Choroid plexus epithelial cell (primary cell): ENCODE measurements at places on chromosomes 1 and 21.

DNA sequence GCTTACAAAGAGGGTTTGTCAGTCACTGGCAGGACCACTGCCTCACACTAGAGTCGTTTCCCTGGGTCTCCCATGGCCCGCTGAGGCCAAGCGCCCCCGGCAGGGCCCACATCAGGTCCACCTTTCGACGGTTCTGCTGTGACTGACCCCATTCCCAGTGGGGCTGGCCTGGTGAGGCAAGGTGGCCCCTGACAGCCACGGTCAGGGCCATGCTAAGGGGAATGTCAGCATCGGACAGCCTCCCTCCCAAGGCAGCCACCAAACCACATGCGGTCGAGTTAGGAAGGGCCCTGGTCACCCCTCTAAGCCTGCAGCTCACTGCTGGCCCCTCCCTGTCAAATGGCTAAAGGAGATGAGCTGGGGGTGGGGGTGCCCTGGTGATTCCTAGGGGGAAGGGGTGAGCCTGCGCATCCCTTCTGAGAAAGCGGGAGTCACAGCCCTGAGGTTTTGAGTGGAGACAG lies 2.9 kb upstream of the KIF17 start:
- DNase-seq = no peak

GRCh38 chr1:156055281-156056048 lies 883 bp downstream of the LAMTOR2 start:
- DNase-seq = no peak

DNA sequence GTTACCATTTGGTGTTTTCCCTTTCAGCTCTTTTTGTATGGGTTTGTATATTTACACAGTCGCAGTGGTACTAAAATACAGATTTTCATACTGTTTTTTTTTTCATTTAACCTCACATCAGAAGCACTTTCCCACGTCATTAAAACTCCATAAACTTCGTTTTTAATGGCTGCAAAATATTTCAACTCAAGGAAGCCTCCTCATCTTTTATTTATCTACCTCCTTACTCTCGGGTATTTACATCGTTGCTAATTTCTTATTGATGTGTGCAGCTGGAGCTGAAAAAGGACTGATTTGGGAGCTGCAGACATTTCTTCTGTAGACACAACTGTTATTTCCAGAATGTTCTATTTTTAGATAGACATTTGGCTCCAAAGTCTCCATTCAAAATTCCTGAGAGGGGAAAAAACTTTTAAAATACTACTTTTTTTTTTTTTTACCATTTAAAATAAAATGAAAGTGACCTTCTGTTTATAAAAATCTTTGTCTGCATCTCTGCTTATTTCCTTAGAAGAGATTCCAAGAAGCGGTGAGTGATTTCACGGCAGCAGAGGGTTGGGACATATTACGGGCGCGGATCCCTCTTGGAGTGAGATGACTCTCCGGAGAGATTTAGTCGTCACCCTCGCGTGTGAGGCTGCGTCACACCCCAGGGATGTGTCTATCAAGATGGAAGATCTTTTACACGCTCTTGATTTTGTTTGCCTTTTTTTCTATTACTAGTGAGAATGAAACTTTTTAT lies 10.1 kb downstream of the RUNX3 start:
- no peak for DNase-seq

DNA sequence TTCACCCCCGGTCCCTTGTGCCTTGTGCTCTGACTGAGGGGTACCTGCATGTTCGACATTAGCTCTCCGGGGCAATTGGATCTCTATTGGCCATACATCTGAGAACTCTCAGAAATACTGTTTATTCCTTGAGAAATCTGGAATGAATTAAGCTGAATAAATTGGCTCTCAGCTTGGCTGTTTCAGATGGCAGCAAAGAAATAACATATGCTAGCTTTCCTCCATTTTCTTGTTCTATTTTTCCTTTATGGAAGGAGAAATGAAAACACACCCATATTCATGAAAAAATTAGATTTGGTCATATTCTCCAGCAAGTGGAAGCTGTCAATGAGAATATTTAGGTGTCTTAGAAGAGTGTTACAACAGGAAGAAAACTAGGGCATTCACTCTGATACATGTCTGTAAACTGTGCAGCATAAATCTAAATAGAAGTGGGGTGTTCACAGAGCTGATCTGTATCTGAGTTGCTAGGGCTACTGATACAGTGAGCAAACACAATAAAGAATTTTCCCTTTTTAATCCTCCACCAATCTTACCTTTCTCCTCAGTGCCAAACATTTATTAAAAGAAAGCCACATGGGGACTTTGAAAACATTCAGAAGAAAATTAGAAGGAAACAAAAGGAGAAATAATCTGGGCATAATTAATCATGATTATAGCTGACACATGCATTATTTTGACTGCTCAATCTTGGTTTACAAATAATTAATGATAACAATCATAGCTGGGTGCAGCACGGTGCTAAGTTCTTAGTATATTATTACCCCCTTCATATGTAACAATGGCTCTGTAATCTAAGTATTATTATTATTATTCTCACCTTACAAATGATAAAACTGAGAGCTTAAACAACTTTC lies 671.9 kb upstream of the USP24 start:
- DNase-seq = no peak

GRCh38 chr1:155319536-155319935 lies 1.2 kb upstream of the RUSC1 start:
- DNase-seq = no peak

GRCh38 chr21:41361053-41361785 lies 608 bp upstream of the MX2 start:
- no peak for DNase-seq

- DNase-seq = no peak
These were observed 5.8 kb downstream of the UBE2U start for GRCh38 chr1:64209221-64209620.

DNA sequence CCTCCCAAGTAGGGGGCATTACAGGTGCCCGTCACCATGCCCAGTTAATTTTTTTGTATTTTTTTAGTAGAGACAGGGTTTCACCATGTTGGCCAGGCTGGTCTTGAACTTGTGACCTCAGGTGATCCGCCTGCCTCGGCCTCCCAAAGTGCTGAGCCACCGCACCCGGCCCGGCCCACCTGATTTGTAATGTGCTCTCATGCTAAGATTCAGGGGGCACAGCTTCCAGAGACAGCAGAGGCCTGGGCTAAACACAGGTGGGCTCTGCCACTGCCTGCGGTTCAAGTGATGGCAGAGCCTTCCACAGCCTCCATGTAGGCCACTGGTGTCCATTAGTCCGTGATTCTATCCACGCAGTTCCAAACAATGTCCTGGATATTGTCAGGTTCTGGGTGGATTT lies 98.4 kb downstream of the PDE9A start:
- DNase-seq = no peak

- no peak for DNase-seq
These were observed 92.7 kb upstream of the ATP1B1 start for GRCh38 chr1:169013821-169014220.

GRCh38 chr1:74467786-74468377 lies 44.5 kb downstream of the LRRC53 start:
- DNase-seq = no peak

GRCh38 chr1:96808191-96808590 lies 86.6 kb downstream of the PTBP2 start:
- DNase-seq = peak; percentile 33

DNA sequence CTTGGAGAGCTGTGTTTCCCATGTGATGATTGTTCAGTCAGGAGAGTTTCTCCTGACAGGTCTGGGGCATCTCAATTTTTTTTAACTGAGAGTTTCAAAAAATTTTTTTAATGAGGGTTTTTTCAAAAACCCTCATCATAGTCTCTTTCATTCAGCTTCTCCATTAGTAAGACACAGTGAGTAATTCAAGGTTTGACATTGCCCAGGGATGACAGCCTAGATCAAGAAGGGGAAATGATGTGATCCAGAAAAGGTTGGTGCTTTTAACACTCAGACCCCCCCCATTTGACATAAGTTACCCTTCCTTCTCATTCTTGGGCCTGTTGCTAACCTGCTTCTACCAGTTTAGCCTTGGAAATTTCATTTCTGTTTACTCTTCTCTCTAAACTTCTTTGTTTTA lies 189.4 kb upstream of the HOOK1 start:
- DNase-seq = no peak

DNA sequence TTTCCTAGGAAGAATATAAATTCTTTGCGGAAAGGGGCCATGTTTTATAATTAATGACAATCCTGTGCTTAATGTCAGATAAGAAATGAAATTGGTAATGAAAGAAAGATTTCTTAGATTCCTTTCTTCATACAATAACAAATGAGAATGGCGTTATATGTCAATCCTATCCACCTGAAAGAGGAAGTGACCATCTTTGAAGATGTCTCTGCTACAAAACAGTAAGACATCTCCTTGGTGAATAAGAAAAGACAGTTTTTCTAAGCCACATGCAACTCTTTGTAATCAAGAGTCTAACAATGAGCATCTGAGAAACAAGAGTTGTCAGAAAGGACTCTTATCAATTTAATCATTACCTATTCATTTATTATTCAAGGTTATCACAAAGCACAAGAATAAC lies 286.0 kb downstream of the VAV3 start:
- DNase-seq = no peak

- no peak for DNase-seq
These were observed 49.4 kb downstream of the NID1 start for GRCh38 chr1:236015539-236015938.

DNA sequence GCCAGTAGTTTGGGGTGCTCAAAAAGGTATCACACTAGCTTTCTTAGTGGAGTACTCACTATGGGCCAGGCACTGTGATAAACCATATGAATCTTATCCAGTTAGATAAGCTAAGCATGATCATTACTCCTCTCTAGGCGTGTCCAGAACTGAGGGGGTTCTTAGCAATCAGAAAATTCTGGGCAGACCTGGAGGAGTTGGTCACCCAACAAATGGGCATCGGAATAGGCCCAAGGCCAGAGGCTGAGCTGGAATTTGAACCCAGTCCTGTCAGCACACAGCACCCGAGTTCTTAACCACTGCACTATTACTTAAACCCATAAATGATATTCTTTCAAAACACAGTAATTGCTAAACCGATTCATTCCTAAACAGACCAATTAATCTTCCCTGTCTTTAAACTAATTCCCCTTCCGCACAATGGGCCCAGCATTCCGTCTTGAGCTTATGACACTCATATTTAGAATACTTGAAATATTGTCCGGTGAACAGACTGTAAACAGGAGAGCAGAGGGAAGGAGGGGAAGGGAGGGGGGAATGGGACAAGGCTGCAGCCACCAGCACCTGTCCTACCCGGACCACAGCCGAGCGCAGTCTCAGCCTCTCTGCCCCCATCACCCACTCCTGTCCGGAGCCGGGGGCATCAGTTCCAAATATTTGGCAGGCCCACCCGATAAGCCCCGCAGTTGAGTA lies 113.0 kb upstream of the GADD45A start:
- no peak for DNase-seq

- peak; percentile 95 for DNase-seq
These were observed 74.6 kb upstream of the PDC start for GRCh38 chr1:186535388-186536133.

GRCh38 chr1:65458730-65459396 lies 38.4 kb downstream of the LEPR start:
- no peak for DNase-seq

- DNase-seq = peak; percentile 23
These were observed 58.2 kb upstream of the KIAA1614 start for GRCh38 chr1:180854456-180854855.

- no peak for DNase-seq
These were observed 2.6 kb upstream of the EEIG2 start for GRCh38 chr1:108557296-108557695.

- DNase-seq = peak; percentile 40
These were observed 30.9 kb downstream of the WNT3A start for GRCh38 chr1:228037401-228038386.

- no peak for DNase-seq
These were observed 67.5 kb upstream of the GFI1 start for GRCh38 chr1:92554216-92554615.

- DNase-seq = no peak
These were observed 105.8 kb upstream of the WLS start for GRCh38 chr1:68338081-68338480.

GRCh38 chr1:58089898-58090534 lies 456.5 kb downstream of the OMA1 start:
- DNase-seq = no peak

DNA sequence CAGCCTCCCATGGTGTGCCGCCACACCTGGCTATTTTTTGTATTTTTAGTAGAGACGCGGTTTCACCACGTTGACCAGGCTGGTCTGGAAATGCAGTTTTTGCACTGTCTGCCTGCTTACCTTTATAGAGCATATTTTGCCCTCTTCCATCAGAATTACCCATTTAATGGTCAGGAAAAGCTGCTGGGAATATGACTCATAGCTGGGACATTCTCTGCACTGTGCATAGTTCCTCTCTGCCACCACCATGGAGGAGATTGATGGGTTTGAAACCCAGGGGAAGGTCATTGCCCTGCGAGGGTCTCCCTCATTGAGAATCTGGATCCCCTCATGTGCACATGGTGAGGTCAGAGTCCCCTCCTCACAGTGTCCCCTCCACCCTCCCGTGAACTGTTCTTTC lies 32.1 kb downstream of the MX1 start:
- no peak for DNase-seq

DNA sequence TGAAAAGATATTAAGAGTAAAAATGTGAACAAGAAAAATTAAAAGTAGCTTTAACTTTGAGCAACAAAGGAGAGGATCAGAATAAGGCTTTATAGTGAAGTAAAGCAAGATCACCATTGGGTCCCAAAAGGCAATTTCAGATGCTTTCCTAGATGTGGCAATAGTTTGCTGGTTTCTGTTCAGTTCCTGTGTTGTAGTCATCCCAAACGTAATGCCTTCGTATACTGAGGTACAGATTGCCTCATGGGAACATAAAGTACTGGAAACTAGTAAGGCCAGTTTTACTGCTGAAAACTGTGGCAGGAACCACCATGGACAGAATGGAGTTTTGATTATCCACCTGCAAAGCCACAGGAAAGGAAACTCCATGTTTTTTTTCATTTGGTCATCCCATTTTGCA lies 283.5 kb upstream of the SGIP1 start:
- peak; percentile 92 for DNase-seq

GRCh38 chr1:154183046-154183915 lies 8.6 kb downstream of the TPM3 start:
- DNase-seq = peak; percentile 96

DNA sequence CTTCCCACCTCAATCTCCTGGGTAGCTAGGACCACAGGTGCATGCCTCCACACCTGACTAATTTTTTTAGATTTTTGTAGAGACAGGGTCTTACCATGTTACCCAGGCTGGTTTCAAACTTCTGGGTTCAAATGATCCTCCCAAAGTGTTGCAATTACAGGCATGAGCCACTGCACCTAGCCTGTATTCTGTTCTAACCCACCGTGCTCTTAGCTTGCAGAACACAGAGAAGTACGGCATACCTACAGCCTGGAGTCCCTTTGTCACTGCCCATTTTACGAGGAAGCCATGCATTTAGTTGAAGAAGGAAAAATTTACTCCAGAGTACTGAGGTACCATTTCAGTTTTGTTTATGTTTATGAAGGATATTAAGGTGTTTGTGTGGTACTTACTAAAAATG lies 29.7 kb upstream of the NEXN start:
- DNase-seq = no peak
